Body of pancreas (tissue), 4 donors: ENCODE measurements at places on chromosomes 2 and 18. TPM values are rescaled to one million over a fixed set of nuclear protein-coding genes. Genes with fewer than 3 reads are reported as not detected.

XPO1 gene
- 55.7 TPM for total RNA-seq

SPIRE1 gene
- 8.2 TPM for total RNA-seq

DNA sequence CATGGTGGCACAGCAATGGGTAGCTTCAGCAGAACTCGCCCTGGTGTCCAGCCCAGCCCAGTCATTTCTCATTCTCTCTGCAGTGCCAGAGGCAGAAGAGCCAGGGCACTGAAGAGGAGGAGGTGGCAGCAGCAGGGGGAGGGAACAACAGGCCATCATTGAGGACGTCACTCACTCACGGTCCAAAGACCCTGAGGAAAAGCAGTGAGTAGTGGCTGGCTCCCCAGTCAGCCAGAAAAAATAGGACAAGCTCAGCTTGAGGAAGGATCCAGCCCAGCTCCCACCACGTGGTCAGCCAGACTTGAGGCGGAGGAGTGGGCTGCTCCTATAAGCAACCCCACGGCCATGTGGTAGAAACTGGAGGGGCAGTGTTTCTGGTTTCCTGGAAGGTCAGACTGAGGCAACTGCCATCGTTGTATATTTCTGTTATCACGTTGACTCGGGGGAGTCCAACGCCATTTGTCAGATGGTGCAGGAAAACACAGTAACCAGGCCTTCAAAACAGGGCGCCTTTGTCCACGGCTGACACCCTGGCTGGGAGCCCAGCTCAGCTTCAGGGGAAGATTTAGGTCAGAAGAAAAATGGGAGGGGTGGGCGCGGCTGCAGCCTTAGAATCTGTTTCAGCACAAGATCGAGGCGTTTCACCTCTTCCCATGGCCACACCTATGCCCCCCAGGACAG is 19.0 kb upstream of the TMEM247 start:
- no peaks in the 10 kb centered on the region for H3K27me3 ChIP-seq
- peak overlapping the region; percentile 67 for H3K27ac ChIP-seq
- peak; percentile 59 for DNase-seq

HOXD12 gene
- total RNA-seq = not detected

POTEJ gene
- 0.52 TPM for total RNA-seq

ABCB11 gene
- total RNA-seq = 0.33 TPM

GRCh38 chr2:230868947-230869913 is 4.5 kb downstream of the ITM2C start:
- DNase-seq = no peak
- H3K4me1 ChIP-seq = peaks cover 39% of the 10 kb centered on the region
- no peaks in the 10 kb centered on the region for H3K36me3 ChIP-seq
- no peak overlapping the region for H3K4me3 ChIP-seq

DNA sequence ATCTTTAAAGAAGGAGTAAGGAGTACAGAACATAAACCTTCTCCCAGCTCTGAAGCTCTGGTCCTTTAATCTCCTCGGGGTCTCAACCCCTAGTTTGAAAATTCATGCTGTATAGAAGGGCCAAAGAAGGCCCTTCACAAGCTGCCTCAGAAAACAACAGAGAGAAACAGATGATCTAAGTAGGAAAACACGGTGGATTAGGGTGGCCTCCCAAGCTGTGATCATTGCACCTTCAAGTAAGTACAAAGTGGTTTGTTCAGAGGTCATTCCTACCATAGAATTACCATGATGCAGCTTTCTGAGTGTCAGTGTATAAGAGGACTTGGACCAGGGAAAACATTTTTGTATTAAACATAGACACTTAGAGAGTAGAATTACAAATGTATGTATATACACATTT is 10.9 kb downstream of the TMEM169 start:
- H3K27ac ChIP-seq = no peak overlapping the region
- H3K36me3 ChIP-seq = no peaks in the 10 kb centered on the region
- no peak for DNase-seq
- H3K4me3 ChIP-seq = no peak overlapping the region

GRCh38 chr2:28567061-28567471 is 71.2 kb downstream of the PLB1 start:
- H3K27ac ChIP-seq = no peak overlapping the region
- H3K36me3 ChIP-seq = no peaks in the 10 kb centered on the region
- DNase-seq = no peak
- H3K4me1 ChIP-seq = peaks cover 4% of the 10 kb centered on the region

DYNAP gene
- total RNA-seq = not detected

GRCh38 chr2:169009865-169010579 is 21.1 kb downstream of the ABCB11 start:
- H3K4me1 ChIP-seq = peaks cover 26% of the 10 kb centered on the region
- no peaks in the 10 kb centered on the region for H3K27me3 ChIP-seq
- H3K36me3 ChIP-seq = no peaks in the 10 kb centered on the region
- no peak for DNase-seq
- H3K27ac ChIP-seq = no peak overlapping the region

- DNase-seq = no peak
- no peaks in the 10 kb centered on the region for H3K4me1 ChIP-seq
- no peaks in the 10 kb centered on the region for H3K36me3 ChIP-seq
Measured at GRCh38 chr2:63642946-63643345, 54.2 kb downstream of the MDH1 start.

DNA sequence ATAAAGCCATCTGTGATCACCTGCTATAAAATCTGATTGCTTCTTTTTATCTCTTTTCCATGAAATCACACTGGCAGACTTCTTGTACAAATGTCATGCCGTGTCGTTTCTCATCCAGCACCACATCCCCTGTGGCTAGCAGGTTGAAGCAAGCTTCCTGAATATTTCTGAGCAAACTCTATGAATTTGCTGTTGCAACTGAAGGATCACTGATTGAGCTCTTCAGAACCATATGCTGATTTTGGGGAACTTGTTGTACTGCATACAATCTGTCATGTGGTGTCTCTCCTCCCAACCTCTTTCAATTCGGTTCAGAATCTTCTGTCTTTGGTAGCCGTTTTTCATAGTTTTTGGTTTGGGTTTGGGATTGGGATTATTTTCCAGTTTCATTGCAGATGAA is 57.7 kb upstream of the RBMS1 start:
- no peaks in the 10 kb centered on the region for H3K36me3 ChIP-seq
- H3K27ac ChIP-seq = no peak overlapping the region
- H3K27me3 ChIP-seq = no peaks in the 10 kb centered on the region
- H3K4me1 ChIP-seq = no peaks in the 10 kb centered on the region
- H3K4me3 ChIP-seq = no peak overlapping the region

- no peak overlapping the region for H3K27ac ChIP-seq
- H3K4me1 ChIP-seq = peaks cover 12% of the 10 kb centered on the region
- no peaks in the 10 kb centered on the region for H3K36me3 ChIP-seq
- H3K4me3 ChIP-seq = no peak overlapping the region
- H3K27me3 ChIP-seq = no peaks in the 10 kb centered on the region
Measured at GRCh38 chr2:234133004-234133403, 82.5 kb downstream of the SPP2 start.

DNA sequence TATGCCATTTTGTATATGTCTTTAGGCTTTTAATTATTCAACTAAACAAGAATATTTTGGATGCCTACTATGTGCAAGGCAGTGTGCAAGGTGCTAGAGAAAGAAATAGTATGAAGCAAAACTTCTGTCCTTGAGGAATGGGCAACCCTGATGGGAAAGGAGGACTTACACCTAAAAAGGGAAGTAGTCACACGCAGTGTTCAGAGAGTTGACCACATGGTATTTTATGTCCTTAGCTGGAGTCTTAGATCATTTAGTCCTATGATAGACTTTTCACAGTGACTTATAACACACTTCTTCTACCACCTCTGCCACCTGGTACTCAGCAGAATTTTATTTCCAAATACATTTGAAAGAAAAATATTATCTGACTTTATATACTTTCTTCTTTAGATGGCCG is 291.6 kb downstream of the PLCL1 start:
- no peak overlapping the region for H3K27ac ChIP-seq
- no peaks in the 10 kb centered on the region for H3K27me3 ChIP-seq
- no peaks in the 10 kb centered on the region for H3K4me1 ChIP-seq
- no peaks in the 10 kb centered on the region for H3K36me3 ChIP-seq
- H3K4me3 ChIP-seq = no peak overlapping the region
- no peak for DNase-seq

- peaks cover 22% of the 10 kb centered on the region for H3K4me1 ChIP-seq
- DNase-seq = no peak
- H3K27ac ChIP-seq = no peak overlapping the region
- H3K27me3 ChIP-seq = no peaks in the 10 kb centered on the region
- H3K36me3 ChIP-seq = no peaks in the 10 kb centered on the region
Measured at GRCh38 chr2:238601433-238602222, 174.9 kb downstream of the ASB1 start.

DTNB gene
- total RNA-seq = 22.6 TPM

DNA sequence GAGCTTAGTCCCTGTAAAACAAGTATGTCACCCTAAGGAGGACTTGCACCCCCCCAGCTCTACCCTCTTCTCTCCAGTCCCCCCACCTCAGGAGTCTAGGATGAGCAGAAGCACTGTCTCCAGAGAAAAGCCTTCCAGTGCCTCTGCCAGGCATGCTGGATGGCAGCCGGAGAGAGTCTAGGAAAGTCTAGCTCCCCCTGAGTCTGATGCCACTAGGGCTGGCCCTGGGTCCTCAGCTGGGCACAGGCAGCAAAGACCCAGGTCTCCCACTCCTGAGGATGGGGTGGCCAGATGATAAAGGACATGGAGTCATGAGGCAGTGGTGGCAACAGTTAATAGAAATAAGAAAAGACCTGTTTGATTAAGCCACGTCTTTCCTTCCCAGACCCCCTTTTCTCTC is 225.6 kb downstream of the CYP26B1 start:
- H3K4me3 ChIP-seq = no peak overlapping the region
- no peaks in the 10 kb centered on the region for H3K27me3 ChIP-seq
- DNase-seq = no peak

GRCh38 chr2:101173707-101174295 is 22.6 kb upstream of the TBC1D8 start:
- peak overlapping the region; percentile 43 for H3K27ac ChIP-seq
- no peaks in the 10 kb centered on the region for H3K27me3 ChIP-seq
- no peak overlapping the region for H3K4me3 ChIP-seq
- no peak for DNase-seq
- no peaks in the 10 kb centered on the region for H3K36me3 ChIP-seq

DNA sequence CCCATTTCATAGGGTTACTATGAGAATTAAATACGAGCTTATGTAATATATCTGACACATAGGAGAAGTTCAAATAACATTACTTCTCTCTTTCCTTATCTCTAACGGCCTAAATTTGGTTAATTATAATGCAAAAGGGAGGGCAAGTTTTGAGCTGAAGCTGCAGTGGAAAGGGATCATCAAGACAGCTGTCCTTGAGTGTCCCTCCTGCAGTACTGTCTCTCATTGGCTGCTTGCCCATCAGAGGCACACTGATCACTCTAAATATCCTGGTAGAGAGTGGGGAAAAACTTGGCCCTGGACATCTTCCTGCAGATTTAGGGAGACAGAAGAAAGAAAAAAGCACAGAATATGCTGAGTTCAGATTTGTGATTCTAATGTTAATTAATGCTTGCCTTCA is 186.0 kb downstream of the CAMKMT start:
- peaks cover 11% of the 10 kb centered on the region for H3K4me1 ChIP-seq
- DNase-seq = no peak
- no peaks in the 10 kb centered on the region for H3K36me3 ChIP-seq
- H3K27me3 ChIP-seq = no peaks in the 10 kb centered on the region
- no peak overlapping the region for H3K27ac ChIP-seq
- no peak overlapping the region for H3K4me3 ChIP-seq

DNA sequence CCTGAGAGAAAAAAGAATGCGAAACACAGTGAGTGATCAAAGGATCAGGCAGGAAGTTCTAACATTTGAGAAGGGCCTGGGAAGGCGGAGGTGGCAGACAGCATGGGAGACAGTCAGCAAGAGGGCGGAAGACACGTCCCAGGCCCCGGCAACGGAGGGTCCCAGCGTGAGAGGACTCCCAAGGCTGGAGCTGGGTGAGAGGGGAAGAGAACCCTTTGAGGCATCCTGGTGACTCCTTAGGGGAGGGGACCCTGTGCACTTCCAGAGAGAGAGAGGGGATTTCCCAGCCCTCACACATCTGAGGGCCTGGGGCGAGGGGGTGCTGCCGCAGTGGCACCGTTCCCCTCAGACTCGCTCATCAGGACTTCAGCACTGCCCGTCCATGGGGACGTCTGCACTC is 133.4 kb downstream of the RTP5 start:
- no peaks in the 10 kb centered on the region for H3K27me3 ChIP-seq
- no peaks in the 10 kb centered on the region for H3K4me1 ChIP-seq
- no peaks in the 10 kb centered on the region for H3K36me3 ChIP-seq

IL1A gene
- total RNA-seq = not detected

- no peak for DNase-seq
- no peaks in the 10 kb centered on the region for H3K4me1 ChIP-seq
- H3K4me3 ChIP-seq = no peak overlapping the region
- no peak overlapping the region for H3K27ac ChIP-seq
- no peaks in the 10 kb centered on the region for H3K36me3 ChIP-seq
Measured at GRCh38 chr18:59876310-59876626, 23.5 kb upstream of the PMAIP1 start.

- H3K4me3 ChIP-seq = no peak overlapping the region
- no peaks in the 10 kb centered on the region for H3K4me1 ChIP-seq
- H3K27me3 ChIP-seq = no peaks in the 10 kb centered on the region
- no peaks in the 10 kb centered on the region for H3K36me3 ChIP-seq
Measured at GRCh38 chr2:47499621-47500309, 96.8 kb downstream of the MSH2 start.

REG1B gene
- 4,279 TPM for total RNA-seq

- H3K27ac ChIP-seq = no peak overlapping the region
- no peaks in the 10 kb centered on the region for H3K27me3 ChIP-seq
- H3K4me3 ChIP-seq = no peak overlapping the region
- H3K4me1 ChIP-seq = no peaks in the 10 kb centered on the region
Measured at GRCh38 chr2:170244555-170244954, 66.6 kb downstream of the MYO3B start.

OSR1 gene
- total RNA-seq = 2.1 TPM

DNA sequence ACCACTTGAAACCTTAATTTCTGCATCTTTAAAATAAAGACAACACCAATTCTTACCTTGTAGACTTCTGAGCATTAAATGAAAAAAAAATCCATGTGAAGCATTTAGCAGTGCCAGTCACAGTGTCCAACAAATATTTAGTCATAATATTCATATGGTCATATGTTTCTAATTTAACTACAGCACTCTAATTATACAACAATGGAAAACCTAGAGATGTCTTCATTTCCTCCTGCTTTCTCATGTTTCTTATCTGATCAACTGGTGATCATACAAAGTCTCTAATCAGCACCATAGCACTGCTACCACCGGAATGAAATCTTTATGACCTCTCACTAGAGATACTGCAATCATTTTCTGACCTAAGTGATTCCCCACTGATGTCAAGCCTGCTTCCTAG is 10.2 kb upstream of the SCN3A start:
- no peak overlapping the region for H3K4me3 ChIP-seq
- no peaks in the 10 kb centered on the region for H3K36me3 ChIP-seq
- no peaks in the 10 kb centered on the region for H3K27me3 ChIP-seq

GRCh38 chr2:74198023-74198460 is 373 bp upstream of the MTHFD2 start:
- H3K36me3 ChIP-seq = no peaks in the 10 kb centered on the region
- H3K27me3 ChIP-seq = no peaks in the 10 kb centered on the region
- H3K4me1 ChIP-seq = peaks cover 29% of the 10 kb centered on the region
- H3K27ac ChIP-seq = peak overlapping the region; percentile 96
